ENCODE measurements at places on chromosomes 12 and 14.

- no peak for DNase-seq
Observed at GRCh38 chr12:106583242-106584103, 669 bp downstream of the RFX4 start.

- DNase-seq: no peak
Observed at GRCh38 chr12:123238961-123239360, 5.7 kb downstream of the MTRFR start.

DNA sequence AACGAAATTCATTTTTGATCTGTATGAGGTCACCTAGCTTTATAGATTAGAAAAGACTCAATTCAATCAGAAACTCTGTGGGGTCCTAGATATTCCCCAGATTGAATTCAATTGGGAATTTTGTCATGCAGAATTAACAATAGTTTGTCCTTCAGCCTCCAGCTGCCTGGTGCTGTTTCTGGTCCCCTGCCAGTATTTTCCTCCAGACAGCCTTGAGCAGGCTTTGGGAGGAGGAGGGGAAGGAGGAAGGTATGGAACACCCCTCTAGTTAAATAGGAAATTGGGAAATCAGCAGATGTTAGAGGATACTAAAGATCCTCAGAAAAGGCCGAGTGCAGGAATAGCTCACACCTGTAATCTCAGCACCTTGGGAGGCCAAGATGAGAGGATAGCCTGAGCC, 10.6 kb downstream of the GRIP1 start:
- DNase-seq: no peak

DNA sequence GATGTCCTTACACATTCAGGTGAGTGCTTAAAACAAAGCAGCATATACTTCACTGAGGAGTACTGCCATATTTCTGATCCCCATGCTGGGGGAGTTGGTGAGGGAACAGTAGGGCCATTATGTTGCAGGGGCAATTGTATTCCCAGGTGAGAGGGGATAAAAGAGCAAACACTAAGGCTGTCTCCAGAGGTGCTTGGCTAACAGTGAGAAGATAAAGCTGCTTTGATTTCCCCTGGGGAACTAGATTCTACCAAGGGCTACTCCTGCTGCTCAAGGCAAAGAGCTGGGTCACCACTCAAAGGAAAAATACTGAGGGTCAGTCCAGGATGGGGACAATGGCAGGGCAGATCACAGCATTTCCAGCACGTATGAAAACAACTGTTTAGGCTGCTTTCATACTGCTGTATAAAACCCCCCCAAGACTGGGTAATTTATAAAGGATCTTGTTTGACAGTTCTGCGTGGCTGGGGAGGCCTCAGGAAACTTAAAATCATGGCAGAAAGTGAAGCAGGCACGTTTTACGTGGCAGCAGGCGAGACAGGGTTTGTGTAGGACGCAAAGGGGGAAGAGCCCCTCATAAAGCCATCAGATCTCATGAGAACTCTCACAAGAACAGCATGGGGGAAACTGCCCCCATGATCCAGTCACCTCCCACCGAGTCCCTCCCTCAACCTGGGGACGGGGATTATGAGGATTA, 47.8 kb upstream of the OR5AU1 start:
- DNase-seq: no peak

GRCh38 chr14:90341784-90342183, 10.0 kb upstream of the NRDE2 start:
- no peak for DNase-seq

DNA sequence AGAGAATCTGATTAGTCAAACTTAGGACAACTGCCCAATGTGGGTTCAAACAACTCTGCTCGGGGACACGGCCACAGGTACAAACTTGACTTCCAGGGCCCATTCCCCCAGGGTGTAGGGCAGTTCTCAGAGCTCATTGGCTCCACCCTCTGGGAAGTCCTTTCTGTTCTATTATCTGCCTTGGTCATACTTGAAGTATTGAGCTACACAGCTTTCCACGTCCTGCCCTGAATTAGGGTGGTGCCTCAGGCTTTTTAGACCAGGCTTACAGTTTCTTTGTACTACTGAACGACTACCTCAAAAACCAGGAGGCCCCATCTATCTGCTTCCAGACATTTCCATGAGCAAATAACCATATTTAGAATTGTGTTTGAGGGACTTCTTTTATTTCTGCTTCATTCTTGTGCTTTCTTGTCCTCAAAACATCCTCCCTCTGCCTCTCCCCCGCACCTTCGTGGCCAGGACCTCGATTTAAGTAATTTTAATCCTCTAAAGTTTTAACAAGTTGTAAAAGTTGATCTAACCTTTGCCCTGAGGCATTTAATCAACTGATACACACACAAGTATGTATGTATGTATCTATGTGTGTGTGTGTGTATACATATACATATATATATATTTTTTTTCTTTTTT, 281.7 kb upstream of the AMIGO2 start:
- peak; percentile 79 for DNase-seq

DNA sequence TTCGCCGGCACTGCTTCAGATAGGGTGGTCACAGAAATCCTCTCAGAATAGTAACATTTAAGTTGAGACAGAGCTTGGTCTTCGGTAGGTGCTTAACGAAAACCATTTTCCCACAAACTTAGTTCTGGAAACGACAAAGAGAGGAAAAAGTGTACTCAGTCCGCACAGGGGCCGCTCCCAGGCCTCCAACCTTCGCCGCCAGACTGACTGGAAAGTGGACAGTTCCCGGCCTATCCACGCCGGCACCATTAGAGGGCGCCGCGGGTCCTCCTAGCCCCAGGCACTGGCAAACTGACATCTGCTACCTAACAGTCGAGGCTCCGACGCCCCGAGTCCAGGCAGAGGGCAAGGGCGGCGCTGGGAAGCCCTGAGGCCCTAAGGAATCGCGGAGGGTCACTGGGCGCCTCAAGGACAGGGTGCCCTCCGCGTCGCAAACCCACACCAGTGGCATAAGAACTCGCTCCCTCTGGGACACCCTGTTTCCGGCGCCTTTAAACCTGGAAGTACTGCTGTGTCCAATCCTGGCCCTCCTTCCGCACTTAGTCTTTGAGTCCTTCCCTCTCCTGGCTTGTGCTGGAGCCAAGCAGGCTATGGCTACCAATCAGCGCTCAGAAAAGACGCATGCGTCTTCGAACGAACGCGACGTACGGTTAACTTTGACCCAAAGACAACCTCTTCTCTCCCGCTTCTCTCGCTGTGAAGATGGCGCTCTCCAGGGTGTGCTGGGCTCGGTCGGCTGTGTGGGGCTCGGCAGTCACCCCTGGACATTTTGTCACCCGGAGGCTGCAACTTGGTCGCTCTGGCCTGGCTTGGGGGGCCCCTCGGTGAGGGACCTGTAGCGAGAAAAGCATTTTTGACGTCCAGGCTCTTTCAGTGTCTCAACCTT, at the start of gene LETMD1:
LETMD1 (plus strand) TSS at position 673 of the 886 bp plus-strand sequence; CDS start at position 703, 30 bp downstream.
- peak; percentile 98 for DNase-seq

DNA sequence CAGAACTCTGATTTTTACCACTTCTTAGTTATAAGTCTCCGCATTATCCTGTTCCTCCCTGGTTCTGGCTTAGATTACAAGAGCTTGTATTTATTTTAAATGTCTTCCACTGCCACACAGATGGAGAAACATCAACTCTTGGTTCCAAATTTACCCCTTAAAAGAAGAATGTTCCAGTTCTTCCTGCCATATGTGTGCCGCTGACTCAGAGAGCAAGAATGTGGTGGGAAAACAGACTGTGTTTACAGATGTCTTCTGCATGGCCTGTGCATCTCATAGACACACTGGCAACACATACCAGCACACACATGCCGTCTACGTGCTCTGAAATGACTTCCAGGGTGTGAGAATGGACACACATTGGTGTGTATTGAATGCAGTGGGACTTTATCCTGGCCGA, 383.0 kb downstream of the LRIG3 start:
- no peak for DNase-seq

DNA sequence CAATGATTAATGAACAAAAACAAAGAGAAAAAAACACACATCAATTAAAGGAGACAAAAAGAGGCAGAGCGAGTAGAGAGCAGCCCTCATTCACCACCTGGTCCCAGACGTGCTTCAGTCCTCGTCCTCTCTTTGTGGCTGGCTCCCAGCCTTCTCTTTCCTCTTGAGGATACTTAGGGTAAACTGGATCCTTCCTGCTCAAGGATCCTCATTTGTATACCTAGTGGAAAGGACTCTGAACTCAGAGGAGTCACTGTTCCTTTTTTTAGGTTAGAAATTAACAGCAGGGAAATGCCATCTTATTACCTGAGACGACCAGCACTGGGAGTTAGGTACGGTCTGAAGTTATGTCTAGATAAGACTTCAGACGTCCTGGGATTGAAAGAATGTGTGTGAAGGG, 9.7 kb downstream of the MLEC start:
- DNase-seq: no peak

- no peak for DNase-seq
Observed at GRCh38 chr12:82383930-82384552, 25.7 kb downstream of the METTL25 start.

- no peak for DNase-seq
Observed at GRCh38 chr14:92934196-92935085, 11.5 kb downstream of the CHGA start.

GRCh38 chr12:121795034-121795968, 1.8 kb upstream of the RHOF start:
- DNase-seq: peak; percentile 50

DNA sequence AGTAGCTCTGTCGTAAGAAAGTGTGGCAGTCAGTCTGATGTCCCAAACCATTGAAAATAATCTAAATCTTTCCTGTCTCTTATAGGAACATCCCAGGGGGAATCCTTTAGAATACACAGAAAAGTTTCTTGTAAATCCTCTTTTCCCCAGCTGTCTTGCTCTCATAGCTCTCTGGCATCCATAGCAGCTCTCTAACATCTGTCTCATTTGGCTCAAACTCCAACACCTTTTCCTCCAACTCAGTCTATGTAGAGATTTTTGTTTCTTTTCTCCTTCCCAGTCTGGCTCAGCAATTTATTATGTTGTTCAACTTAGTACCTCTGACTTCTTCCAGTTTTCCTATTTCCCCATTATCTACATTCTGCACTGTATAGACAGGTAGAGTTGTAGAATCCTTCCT, 84.4 kb upstream of the NEDD1 start:
- no peak for DNase-seq

DNA sequence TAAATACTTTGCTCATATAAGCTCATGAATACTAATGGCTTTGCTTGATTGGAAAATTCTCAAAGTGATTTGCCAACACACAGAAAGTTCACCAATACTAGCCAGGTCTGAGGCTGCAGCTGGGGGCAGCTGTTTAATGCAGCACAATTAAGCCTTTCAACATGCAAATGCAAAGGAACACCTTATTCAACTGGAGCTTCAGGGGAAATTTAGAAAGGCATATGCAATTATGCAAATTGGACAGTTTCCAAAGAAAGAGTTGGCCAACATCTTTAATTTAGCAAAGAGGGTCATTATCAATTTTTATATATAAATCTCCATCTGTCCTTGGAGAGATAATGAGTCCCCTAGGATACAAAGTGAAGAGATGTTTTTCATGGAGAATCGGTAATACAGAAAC, 40.2 kb upstream of the OTOGL start:
- no peak for DNase-seq

GRCh38 chr12:120798696-120799095, 73.1 kb downstream of the ACADS start:
- DNase-seq: no peak

DNA sequence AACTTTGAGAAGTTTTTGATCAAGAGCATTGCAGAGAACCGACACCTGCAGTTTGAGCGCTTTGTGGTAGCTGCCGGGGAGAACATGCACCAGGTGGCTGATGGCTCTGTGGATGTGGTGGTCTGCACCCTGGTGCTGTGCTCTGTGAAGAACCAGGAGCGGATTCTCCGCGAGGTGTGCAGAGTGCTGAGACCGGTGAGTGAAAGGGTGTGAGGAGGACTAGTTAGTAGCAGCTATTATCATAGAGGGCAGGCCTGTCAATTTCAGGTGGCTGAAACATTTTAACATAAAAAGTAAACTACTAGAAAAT, 27.0 kb upstream of the HIGD1C start:
- DNase-seq: no peak

GRCh38 chr12:115149685-115150378, 465.9 kb upstream of the TBX3 start:
- no peak for DNase-seq

DNA sequence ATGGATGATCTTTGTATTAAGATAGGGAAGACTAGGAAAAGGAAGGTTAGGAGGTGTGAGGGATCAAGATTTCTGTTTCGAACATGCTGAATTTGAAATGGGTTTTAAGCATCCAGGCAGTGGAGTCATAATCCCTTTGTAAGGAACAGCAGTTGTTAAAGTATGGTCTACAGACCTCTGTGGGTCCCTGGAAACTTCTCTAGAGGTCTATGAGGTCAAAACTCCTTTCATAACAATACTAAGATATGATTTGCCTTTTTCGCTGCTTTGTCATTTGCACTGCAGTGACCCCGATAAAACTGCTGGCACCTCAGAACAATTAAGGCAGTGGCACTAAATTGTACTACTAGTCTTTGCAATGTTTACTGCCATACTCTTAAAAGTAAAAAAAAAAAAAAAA, 1.5 kb downstream of the RAD51AP1 start:
- no peak for DNase-seq

DNA sequence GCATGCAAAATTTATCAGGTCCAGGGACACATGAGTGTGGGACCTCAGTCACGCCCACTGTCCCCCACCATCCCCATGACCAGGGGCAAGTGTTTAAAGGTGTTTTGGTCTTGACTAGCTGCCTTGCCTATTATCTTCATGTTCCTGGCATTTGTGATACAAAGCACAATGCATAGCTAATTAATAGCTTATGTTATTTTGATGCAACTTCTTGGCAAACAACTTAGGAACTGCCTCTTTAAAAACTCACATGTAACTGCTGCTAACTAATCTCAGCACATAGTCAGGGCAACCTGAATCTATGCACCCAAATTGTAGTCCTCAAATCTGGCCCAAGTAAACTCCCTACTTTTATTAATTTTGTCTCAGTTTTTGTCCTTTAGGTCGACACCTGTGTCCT, 7.4 kb upstream of the OR6J1 start:
- no peak for DNase-seq

GRCh38 chr12:19572920-19573558, 133.7 kb downstream of the AEBP2 start:
- peak; percentile 46 for DNase-seq

GRCh38 chr14:25048170-25049016, 1.6 kb downstream of the STXBP6 start:
- no peak for DNase-seq

- DNase-seq: no peak
Observed at GRCh38 chr14:92464156-92464555, 49.4 kb upstream of the RIN3 start.

- DNase-seq: peak; percentile 26
Observed at GRCh38 chr14:91303091-91303923, 58.8 kb upstream of the GPR68 start.

DNA sequence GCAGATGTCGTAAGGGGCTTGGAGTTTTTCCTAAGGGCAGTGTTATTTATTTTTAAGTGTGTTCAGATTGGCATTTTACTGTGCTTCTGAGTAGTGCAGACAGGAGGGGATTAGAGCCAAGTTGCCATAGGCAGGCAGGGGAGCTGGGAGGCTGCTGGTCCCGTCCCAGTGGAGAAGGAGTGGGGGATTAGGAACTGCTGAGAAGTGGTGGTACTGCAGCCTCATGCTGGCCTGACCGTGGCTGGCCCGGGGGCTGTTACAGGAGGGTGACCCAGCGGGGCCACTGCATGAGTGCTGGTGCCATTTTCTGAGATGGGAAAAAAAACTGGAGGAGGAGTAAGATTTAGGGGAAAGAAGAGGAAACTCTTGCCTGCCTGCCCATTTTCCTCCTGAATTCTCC, 52.3 kb upstream of the DLK1 start:
- DNase-seq: no peak
